ENCODE measurements at places on chromosomes 6 and 20.
A peak's percentile ranks its signal among the peaks of the same experiment; 100 is the strongest.

DNA sequence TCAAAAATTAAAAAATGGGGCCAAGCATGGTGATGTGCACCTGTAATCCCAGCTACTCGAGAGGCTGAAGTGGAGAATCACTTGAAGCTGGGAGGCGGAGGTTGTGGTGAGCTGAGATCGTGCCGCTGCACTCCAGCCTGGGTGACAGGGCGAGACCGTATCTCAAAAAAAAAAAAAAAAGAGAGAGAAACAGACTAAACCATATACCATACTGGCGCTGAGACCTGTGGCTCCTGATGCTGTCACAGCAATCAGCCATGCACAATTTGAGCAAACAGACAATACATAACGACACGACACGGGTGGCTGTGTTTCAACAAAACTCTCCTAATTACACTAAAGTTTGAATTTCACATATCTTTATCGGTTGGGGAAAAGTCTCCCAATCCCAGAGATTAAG lies 14.9 kb upstream of the CBFA2T2 start:
- DNase-seq, result no peak

- DNase-seq, result peak; percentile 72
These were observed 176.4 kb downstream of the ARID1B start for GRCh38 chr6:156953479-156954146.

DNA sequence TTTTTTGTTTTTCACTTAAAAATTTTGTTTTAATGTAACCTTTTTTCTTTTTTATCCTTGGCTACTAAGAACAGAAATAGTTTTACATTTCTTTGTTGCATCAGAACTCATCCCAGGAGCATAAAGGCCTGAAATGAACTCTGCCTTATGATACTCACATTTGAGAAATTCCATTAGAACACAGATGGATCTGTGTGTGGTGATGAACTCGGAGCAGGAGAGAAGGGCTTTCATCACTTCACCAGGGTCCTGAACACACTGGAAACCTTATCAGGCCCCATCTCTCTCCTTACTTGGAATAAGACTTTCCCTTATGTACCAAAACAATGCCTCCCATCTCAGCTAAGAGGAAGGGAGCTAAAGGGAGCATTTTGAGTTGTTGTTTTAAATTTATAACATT lies 139.4 kb downstream of the PHF3 start:
- no peak for DNase-seq

DNA sequence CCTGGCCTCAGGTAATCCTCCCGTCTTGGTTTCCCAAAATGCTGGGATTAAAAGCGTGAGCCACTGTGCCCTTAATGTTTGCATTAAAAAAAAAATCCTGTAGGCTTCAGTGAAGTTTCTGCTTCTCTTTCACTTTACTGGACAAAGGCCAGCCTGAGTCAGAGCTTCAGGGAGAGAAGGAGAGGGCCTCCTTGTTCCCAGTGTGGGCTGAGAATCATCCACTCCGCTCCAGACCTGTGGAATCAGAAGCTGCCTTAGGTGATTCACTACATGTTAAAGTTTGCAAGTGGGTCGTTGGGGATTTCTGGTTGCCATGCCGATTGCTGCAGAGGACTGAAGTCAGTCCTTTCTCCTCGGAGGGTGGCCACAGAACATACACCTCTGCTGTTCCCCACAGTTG lies 113.3 kb upstream of the EEF1E1 start:
- DNase-seq, result no peak

DNA sequence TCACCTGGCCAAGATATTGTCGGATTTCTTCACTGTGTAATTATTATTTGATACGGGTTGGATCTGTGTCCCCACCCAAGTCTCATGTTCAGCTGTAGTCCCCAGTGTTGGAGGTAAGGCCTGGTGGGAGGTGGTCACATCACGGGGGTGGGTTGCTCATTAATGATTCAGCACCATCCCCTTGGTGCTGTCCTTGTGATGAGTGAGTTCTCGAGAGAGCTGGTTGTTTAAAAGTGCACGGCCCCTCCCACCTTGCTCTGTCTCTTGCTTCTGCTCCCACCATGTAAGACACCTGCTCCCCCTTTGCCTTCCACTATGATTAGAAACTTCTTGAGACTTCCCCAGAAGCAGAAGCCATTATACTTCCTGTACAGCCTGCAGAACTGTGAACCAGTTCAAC lies 173.9 kb upstream of the PMEPA1 start:
- no peak for DNase-seq

DNA sequence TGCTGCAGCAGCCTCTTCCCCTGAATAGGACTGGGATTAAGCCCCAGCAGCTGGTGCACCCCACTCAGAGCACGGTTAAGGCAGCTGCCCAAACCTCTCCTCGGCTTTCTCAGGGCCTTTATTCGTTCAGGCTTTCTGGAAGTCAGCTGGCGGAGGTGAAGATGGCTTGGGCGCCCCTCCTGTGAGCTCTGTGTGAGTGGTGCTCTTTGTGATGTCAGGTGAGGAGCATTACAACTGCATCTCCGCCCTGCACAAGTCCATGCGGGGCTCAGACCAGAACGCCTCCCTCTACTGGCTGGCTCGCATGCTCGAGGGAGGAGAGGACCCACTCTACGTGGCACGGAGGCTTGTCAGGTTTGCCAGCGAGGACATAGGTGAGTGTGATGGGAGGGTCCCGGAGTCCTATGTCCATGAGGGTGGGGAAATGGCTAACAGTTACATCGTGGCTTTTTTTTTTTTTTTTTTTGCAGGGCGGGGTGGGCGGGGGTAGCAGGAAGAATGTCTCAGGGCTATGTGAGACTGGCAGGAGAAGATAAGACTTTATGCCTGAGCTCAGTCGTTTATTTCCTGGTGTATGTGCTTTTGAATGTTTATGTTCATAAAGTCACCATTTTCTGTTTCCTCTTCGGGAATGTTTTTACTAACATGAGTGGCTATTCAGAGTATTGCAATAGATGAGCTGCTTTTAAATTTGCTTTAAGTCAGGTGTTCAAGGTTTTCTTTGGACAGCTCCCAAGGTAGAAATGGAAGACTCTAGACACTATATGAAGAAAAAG lies 18.2 kb downstream of the WRNIP1 start:
- peak; percentile 90 for DNase-seq

- DNase-seq, result no peak
These were observed 316.2 kb upstream of the CDYL start for GRCh38 chr6:4459996-4460395.

- no peak for DNase-seq
These were observed 29.4 kb upstream of the BCKDHB start for GRCh38 chr6:80077067-80077466.

GRCh38 chr20:53905019-53905819 lies 165.2 kb downstream of the BCAS1 start:
- DNase-seq, result no peak

DNA sequence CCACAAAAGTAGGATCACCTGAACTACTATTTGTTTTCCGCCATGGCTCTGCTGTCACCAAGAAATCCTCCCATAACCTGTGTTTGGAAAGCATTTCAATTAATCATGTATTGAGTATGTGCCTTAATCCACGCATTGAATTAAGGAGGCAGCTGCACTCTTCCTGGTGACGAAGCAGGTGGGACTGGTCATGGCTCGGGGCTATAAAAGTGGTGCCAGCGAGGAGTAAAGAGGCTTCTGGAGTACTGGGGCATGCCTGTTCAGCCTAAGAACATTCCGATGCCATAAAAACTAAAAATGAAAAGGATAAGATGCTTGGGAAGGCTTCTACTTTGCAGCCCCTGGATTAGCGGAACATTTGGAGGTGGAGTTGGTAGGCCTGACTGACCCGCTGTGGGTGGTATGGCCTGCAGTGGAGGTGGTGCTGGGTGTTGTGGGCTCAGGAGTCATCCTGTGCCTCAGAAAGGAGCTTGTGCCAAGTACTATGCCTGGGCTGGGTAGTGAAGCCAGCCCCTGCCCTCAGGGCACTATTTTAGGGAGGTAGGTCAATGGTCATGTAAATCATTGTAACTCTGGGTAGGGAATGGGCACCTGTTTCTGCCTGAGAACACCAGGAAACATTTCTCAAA lies 110.5 kb downstream of the B3GAT2 start:
- DNase-seq, result no peak

DNA sequence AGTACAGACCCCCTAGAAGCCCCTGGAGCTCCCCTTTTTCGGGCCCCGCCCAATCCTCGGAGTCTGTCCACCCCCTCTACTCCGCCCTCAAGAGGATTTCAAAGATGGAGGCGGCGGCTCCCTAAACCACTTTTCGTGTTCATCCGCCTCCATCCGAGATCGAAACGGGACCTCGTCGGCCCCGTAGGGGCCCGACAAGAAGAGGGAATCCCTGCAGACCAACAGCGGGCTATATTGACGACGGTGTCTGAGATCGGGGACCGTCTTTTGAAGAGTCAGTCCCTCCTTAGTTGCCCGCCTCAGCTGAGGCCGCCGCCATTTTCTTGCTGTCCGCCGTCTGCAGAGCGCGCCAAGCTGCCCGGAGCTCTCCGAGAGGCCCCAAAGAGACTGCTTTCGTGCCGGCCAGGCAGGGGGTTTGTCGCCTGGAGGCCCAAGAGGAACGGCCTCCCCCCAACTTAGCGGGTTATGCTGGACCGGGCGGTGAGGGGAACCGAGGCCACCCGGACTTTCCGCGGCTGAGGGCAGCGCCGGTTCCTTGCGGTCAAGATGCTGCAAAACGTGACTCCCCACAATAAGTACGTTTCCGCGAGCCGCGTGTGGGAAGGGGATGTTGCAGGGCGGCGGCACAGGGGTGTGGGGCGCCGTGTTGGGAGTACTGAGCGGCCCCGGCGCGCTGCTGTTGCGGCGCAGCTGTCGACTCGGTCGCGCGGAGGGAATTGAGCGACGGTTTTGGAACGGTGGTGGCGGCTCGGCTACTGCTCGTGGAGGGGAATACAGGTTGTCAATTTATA lies 4.2 kb downstream of the BRD2 start:
- DNase-seq, result peak; percentile 32
